ENCODE measurements at places on chromosomes 12 and 14.

- no peak for DNase-seq
These were observed 35.4 kb downstream of the SRRM4 start for GRCh38 chr12:119016715-119017114.

GRCh38 chr12:52029685-52030084 is 21.6 kb upstream of the NR4A1 start:
- DNase-seq: no peak

- DNase-seq: no peak
These were observed 452.0 kb downstream of the FUT8 start for GRCh38 chr14:65864549-65864948.

GRCh38 chr12:60201891-60202290 is 606.1 kb downstream of the SLC16A7 start:
- DNase-seq: no peak

DNA sequence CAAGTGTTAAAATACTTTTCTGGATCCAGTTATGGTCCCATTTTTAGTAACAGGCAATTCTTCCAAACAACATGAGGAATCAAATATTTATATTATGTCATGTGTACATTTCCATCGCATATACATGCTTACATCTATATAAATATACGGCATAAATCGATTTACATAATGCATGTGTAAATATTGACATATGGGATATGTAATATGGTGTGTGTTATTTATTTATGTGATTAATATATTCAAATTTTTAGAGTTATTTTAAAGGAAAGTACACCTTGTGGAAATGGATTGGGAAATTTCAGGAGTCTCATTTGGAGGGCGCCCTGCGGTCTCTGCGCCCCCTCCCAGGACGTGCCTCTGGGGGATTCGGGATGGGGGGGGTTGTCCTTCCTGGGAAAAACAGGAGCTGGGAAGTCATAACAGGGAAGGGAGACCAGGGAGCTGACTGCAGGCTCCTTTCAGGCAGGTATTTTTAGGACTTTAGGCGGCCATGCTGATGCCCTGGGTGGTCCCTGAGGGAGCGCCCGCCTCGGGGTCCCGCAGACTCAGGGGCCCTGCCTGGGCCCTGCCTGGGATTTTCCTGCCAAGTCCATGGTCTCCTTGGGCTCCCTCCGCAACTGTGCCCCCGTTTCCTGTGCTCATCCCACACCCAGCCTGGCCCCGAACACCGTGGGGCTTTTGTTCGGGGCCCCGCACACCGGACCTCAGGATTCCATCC is 82.7 kb upstream of the SFSWAP start:
- no peak for DNase-seq

DNA sequence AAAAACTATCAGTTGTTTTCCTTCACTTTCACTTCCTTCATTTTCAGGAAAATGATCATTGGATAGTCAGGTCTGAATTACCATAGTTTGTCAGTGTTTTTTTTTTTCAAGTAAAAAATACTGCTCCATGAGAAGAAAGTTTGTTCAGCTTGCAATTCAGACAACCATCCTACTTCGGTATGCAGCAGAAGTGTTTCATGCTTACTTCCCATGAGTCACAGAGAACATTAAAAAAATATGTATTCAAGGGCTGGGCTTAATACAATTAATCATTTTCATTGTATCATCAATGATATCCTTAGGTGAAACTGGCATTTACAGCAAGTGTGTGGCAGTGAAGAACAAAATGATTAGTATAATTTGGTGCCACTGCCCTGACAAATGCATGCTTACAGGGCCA is 21.6 kb downstream of the PYM1 start:
- DNase-seq: no peak

DNA sequence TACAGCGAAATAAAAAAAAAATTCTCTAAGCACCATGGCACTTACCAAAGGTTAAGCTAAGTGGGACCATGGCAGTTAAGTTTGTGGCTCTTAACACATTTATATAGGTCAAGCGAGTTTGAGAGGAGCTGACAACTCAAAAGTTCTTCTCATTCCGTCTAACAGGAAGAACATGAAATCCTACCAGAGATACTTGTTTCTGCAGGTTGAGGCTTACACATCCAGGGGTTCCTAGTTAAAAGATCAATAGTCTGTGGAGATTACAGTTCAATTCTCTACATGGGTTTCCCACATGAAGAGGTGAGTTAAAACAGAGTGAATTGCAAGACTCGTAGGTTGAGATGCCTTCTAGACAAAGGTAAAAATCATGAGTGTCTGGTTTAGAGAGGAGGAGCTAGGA is 142.6 kb downstream of the EMP1 start:
- DNase-seq: no peak

DNA sequence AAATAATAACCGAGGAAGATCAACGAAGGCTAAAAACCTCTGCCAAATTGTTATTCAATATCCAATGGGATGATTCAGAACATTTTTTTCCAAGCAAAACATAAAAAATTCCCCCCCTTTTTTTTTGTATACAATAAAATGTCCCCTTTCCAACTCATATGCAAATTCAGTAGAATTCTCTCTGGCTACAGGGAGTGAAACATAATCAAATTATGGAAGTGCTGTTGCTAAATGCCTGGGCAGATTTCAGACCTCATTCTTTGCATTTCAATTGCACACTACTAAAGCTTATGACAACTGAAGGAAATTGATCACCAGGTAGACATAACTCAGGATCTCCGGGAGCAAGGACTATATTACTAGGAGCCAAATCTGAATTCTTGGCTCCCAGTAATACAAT is 51.0 kb downstream of the LMNTD1 start:
- no peak for DNase-seq

DNA sequence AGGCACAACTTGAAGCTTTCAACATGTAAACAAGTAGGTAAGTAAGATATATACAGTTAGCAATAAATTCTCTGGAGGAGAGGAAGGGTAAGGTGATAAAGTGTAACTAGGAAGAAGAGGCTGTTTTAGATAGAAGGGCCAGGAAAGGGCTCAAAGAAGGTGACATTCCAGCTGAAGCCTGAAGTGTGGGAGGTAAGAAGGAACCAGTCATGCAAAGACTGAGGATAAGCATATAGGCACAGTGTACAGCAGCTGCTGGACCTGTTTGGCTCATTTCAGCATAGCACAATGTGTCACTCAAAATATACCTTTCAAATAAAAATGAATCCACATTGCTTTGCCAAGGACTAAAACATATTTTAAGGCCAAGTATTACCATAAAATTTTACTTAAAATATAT is 28.6 kb upstream of the ARL1 start:
- no peak for DNase-seq

DNA sequence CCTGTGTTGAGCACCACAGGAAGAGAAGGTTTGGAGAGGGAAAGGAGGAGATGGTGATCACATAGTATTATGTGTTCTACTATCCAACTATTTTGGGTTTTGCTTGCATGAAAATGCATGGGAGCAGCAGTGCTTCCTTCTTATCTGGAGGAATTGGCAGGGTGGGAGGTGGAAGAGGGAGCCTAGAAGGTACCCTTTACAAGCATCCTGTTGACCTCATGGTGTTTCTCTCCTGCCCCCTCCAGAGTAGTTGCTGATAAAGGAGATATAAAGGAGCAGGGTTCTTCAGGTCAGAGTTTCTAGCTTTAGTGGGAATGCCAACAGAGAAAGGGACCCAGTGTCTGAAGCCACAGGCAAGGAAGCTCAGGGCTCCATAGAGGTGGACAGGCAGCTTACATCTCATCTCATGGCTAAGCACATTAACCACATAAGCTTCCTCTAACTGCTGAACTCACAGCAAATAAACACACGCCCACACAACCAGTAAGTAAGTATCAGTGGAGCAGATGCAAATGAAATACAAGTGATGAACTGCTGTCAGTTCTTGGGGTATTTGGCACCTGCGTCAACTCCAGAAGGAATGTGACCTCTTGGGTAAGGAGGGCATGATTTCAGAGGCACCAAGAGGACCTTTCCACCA is 174.2 kb upstream of the SLC38A2 start:
- no peak for DNase-seq

DNA sequence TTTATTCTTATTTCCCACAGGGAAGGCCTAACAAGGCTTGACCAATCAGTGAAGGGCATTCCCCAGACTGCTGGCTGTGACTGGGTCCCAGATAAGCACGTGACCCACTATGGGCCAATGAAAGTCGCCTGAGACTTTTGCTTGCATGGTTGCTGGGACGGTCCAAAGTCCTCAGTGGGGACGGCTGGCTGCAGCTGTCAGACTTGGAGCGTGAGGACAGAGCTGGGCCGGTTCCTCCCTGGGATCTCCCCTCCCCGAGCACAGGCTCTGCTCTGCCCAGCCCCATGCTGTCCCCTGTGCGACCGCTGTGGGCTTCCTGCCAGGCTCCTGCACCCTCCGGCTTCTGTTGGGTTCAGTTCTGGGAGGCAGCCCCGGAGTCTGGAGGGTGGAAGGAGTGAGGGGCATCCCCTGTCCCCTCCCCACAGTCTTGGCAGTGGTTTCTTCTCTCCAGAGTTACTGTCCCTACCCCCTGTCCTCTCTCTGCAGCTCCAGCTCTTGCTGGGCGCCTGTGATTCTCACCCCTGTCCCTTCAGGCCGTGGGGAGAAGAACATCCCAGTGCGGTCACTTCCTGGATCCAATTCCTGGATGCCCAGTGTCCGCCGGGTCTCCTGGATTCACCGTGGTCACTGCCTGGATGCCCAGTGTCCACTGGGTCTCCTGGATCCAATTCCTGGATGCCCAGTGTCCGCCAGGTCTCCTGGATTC is 50.1 kb downstream of the GALNT9 start:
- no peak for DNase-seq

- no peak for DNase-seq
These were observed 352.5 kb downstream of the C12orf50 start for GRCh38 chr12:87676731-87677130.

- DNase-seq: peak; percentile 47
These were observed 7.8 kb upstream of the PLXNC1 start for GRCh38 chr12:94140556-94140955.

DNA sequence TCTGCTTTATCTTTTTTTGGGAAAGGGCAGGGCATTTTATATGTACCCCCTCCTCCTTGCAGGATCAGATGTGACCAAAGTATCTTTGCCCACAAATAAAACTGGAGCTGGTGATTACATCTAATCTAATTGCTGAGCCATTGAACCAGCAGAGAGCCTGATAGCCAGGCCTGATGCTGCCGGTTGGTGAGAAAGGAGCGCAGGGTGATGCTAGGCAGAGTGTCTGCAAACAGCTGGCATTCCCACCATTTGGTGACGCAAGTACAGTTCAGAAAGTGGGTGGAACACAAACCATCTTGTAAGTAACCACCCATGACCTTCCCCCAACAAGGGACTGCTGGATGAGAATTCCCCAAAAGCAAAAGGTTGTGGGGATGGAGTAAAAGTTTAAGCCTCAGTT is 12.7 kb downstream of the DPPA3 start:
- no peak for DNase-seq

DNA sequence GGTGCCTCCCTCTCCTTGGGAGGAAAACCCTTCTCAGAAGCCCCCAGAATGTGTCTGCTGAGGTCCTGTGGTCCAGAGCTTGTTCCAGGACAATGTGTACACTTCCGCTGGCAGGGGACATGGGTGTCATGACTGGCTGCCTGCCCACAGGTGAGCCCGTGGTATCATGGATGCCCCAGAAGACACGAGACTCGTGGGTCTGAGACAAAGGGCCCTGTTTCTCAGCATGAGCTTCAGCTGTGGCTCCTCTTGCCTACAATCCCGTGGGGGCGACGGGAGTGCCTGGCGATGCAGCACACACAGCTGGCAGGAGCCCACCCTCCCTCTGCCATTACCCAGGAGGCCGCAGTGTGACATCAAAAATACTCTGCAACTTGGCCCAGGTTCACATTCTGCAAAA is 7.0 kb downstream of the TMEM121 start:
- no peak for DNase-seq

GRCh38 chr14:90628825-90629224 is 187.4 kb downstream of the TTC7B start:
- no peak for DNase-seq

- no peak for DNase-seq
These were observed 70.7 kb upstream of the PSMA6 start for GRCh38 chr14:35221462-35221861.

DNA sequence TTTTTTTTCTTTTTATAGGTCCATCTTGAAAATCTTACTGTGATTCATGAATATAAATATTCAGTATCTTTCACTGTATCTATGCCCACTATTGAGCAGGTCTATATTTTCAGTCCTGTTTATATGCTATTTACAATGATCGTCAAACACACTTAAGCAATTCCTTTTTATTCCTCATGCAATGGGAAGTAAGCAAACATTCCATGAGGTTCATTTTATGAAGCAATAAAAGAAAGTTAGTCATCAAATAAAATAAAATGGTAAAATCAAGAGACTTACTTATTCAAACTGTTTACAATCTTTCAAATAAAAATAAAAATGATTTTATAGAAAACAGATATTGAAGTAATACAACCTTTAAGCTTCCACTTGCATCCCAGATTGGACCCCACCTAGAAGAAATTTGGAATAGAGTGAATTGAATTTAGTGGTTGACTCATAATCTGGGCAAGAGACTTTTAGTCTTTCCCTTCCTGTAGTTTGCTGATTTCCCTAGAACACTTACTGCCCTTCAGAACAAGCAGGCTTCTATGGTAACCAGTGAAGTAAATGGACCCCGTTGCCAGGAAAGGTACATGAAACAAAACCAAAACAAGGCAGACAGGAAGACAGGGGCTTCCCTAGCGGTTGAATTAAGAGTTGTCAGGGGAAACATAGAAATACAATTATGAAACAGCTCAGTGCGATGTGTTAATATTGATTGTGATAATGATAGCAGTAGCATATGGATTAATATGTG is 241.0 kb upstream of the ATP2B1 start:
- peak; percentile 56 for DNase-seq

GRCh38 chr14:65237941-65238340 is 135.6 kb upstream of the MAX start:
- DNase-seq: no peak

DNA sequence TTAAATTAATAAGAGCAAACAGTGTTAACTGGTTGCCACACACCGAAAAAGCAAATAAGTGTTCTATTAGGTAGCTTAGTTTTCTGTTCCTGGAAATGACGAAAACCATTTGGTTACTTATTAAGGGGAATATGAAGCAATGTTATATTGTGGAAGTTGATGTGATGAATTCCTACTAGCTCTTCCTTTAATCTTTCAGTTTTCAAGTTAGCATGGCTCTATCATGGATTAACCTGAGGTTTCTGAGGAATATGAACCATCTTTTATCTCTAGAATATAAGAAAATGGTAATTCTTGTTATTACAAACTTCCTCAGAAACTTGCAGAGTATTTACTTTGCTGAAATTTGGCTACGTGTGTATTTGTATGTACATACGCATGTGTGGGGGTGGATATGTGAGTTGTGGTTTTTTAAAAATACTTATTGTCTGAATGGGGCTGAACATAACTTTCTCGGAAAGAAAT is 245.7 kb downstream of the KCNC2 start:
- no peak for DNase-seq

DNA sequence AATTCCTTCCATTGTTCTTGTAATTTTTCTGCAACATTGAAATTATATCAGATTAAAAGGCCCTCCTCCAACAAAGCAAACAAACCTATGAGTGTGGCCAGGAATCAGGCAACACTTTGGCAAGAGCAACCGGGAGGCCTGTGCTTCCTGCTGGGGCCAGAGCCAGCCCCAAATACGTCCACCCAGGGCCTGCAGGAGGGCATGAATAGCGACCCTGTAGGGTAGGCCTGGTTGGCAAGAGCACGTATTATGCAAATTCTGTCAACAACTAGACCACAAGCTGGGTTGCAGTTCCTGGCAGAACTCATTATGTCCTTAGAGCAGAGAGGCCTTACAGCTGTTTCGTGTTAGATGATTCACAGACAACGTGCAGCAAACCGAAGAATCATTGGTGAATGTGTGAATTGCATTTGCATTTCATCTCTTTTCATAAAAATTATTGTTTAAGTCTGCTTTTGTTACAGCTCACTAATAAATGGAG is 26.9 kb upstream of the LGALS3 start:
- DNase-seq: peak; percentile 44

Measured in CD8-positive, alpha-beta T cell (primary cell).